ENCODE measurements at places on chromosomes 2 and 18. TPM values are rescaled to one million over a fixed set of nuclear protein-coding genes. Genes with fewer than 3 reads are reported as not detected.

The MPHOSPH10 gene
- 29.6 TPM for total RNA-seq

DNA sequence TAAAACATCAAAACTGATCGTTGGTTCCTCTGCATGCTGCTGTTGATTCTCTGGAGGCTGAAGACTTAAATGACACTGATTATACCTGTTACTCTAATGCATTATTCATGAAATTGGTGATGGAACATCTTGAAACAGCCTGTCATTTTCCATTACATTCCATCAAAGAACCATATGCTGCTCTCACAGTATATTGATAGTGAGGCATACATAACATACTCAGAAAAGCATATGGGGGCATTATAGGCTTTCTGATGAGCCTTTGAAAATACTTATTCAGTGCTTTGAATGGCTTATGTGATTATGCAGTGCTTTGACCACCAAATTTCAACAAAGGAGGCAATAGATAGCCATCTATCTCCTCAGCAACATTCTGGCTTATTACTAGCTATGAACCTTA is 392.1 kb downstream of the CDH19 start:
- DNase-seq = no peak

DNA sequence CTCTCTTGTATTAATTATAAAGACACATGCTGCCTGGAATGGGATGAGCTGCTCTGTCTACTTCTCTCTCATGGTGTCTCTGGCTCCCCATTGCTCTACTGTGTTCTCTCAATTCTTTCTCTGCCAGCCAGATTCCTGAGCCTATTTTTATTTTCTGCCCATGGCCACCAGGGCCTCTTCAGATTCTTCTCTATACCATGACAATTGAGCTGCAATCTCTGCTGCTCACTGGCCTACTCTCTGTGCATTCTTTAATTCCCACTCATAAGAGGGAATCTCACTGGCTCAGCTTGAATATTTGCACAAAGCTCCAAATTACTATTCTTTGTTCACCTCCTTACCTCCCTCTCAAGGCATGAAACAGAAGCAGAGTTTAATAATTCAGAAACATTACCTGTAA is 161.4 kb upstream of the GULP1 start:
- no peak for DNase-seq

- DNase-seq = no peak
Observed at GRCh38 chr2:135409436-135409835, 121.6 kb downstream of the ZRANB3 start.

All from left cardiac atrium (tissue), 4 donors.